Stimulated activated CD8-positive, alpha-beta memory T cell treated with anti-CD3 and anti-CD28 coated beads, Interleukin-4, amount 100 ng/mL, for 1 hour (primary cell): ENCODE measurements at places on chromosomes 1 and 21.
A peak's percentile ranks its signal among the peaks of the same experiment; 100 is the strongest.

DNA sequence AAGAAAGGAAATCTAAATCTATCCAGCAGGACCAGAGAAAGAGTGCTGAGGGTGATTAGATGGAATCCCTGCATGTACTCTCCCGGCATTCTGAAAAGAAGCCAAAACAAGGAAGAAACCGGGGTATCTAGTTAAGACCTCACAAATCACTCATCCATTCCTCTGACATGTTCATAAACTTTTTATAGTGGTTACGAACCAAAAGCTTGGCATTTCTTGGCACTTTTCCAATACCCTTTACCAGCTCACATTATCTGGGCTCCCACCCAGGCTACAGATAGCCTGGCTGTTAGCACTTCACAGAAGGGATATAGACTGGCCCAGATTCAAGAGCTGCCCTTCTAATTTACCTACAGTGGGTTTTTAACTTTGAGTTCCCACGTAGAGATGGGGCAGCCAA, 1.8 kb upstream of the C1orf74 start:
- no peak for DNase-seq

- DNase-seq: no peak
These were observed 7.6 kb downstream of the PAFAH2 start for GRCh38 chr1:25990251-25990650.

DNA sequence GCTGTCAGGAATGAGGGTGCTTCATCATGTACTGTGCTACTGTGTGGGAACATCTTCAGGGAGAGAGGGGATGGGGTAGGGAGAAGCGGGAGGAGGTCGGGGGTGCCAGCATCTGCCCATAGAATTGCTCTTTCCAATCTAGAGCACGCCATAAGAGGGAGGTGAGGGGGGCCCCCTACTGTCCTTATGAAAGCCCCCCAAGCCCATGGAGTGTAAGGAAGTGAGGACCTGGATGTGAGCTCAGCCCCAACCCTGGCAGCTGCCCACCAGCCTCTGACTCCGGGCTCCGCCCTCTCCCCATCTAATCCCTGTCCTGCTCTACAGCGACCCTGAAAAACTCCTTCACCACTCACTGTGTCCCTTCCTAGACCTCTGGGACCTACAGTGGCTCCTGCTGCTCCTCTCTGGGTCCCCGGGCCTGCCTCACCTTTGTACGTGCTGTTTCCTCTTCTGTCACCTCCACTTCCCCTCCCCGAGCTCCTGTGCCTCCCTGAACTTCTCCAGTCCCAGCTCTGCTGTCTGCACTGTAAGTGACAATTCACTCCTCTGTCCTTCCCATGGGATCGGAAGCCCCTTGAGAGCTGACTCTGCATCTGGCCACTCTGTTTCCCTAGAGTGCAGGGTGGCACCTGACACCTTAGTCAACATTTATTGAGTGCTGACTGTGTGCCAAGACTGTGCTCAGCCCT, 269.4 kb downstream of the PTPRU start:
- no peak for DNase-seq

- DNase-seq: no peak
These were observed 769 bp downstream of the SV2A start for GRCh38 chr1:149916898-149917252.

DNA sequence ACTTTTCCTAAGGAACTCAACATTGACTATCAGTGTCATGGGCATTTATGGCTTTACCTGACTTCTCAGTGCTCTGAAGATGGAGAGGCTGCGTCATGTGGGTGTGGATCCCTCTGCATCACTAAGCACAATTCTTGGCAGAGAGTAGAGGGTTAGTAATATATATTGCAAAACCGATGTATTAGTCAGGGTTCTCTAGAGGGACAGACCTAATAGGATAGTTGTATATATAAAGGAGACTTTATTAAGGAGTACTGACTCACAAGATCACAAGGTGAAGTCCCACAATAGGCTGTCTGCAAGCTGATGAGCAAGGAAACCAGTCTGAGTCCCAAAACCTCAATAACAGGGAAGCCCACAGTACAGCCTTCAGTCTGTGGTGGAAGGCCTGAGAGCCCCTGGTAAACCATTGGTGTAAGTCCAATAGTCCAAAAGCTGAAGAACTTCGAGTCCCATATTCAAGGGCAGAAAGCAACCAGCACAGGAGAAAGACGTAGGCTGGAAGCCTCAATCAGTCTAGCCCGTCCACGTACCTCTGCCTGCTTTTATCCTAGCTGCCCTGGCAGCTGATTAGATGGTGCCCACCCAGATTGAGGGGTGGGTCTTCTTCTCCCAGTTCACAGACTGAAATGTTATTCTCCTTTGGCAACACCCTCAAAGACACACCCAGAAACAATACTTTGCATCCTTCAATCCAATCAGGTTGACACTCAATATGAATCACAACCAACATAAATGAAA, 159.7 kb upstream of the NRIP1 start:
- DNase-seq: no peak

- DNase-seq: peak; percentile 53
These were observed 1.8 kb downstream of the PLEKHO1 start for GRCh38 chr1:150151291-150152181.

GRCh38 chr1:239951511-239952140, 140.1 kb upstream of the FMN2 start:
- no peak for DNase-seq

DNA sequence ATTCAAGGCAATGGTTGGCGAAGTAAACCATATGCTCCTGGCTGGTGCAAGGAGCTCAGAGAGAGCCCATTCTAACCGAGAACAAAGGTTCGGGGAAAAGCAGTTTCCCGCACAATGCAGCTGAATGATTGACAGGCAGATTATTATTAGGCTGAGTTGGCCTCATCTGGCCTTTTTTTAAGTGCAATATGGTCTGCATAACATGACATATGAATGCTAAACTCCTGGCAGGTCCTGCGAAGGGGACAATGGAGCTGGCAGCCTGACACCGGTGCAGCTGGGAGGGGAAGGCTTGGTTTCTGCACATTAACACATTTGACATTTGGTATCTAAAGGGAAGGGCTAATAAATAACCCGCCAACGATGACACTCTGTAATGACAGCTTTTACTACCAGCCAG, 92.0 kb downstream of the MIS18A start:
- no peak for DNase-seq

GRCh38 chr1:185694081-185694480, 40.1 kb upstream of the HMCN1 start:
- DNase-seq: no peak

DNA sequence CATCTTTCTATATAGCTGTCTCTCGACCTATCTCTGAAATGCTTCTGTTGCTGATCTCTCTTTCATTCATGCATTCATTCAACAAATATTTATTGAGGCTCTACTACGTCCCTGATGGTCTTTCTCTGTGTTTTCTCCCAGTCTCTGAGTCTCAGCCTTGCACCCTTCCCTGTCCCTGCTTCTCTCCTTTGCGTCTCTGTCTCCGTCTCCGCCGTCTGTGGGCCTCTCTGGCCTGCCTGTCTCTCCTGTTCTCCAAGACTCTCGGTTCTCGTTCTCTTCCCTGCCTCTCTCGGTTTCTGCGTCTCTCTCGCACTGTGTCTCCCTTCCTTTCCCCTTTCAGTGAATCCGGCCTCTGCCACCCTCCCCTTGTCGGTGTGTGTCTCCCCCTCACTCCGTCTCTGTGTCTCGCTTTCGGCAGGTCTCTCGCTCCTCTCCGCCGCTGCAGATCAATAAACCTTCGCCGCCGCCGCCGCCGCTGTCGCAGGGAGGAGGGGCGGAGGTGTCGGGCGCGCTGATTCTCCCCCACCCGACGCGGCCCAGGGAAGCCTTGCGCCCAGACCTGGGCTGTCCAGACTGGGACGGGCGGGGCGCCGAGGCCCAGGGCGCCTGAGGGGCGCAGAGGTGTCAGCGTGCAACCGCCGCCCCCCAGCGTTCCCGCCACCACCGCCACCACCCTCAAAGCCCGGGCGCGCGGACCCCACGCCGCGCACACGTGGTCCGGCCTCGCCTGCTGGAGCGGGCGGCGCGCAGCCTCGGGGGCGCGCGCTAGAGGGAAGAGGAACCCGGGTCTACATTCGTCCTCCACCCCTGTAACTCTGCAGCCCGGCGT, 3.0 kb downstream of the EFNA3 start:
- DNase-seq: no peak

DNA sequence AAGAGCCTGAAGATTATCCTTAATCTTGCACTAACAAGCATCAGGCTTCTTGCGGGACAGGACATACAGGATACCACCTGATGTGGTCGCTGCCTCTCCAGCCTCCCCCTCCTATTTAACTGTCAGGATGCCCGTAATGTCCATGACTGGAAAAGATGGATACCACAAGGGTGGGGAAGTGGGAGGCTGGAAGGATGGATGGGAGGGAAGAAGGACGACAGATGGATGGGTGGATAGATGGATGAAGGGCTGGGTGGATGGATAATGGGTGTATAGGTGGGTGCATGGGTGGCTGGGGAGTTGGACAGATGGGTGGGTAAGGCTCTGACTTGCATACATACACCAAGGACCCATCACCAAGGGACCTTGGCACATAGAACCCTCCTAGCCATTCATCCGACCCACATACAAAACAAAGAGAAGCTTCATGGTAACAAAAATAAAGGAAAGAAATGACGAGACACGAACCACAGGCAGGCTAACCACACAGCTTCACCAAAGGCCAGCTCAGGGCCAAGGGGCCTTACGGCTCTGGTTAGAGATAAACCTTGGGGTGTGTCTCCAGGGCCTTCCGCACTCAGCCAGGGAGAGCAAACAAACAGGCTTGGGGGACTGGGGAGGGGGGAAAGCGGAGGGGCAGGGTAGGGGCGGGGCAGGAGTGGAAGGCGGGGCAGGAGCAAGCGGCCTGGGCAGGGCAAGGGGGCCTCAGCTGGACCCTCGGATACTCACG, 50.5 kb downstream of the HSPG2 start:
- DNase-seq: no peak

DNA sequence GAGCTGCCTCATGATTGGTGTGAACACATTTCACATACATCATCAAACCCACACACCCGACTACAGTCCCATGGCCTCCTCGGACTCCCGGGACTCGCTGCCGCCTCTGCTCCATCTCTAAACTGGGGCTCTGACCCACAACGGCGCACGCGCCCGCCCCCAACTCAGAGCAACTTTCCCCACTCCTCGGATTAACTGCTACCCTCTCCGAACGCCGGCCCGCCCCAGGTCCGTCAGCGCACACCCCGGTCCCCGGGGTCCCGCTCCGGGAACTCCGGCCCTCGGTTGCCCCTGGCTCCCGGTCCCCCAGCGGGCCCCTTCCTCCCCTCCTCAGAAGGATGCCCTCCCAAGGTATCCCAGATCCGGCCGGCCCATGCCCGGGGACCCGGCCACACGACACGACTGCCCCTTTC, 740 bp downstream of the DSTYK start:
- DNase-seq: no peak

- no peak for DNase-seq
These were observed at the start of gene ZBTB8B for GRCh38 chr1:32464716-32465577. TSS of gene ZBTB8B (plus strand) at chr1:32465072. CDS start at chr1:32470625, 5,553 bp downstream.
